ENCODE measurements at places on chromosomes 1 and 21. TPM values are rescaled to one million over a fixed set of nuclear protein-coding genes. Genes with fewer than 3 reads are reported as not detected.

The LAD1 gene
- total RNA-seq: not detected

The LAMTOR2 gene
- total RNA-seq: 24.2 TPM

The SH2D1B gene
- 0.19 TPM for total RNA-seq

The C1orf53 gene
- not detected for total RNA-seq

The RNU1-3 gene
- 3,449 TPM for total RNA-seq

The PODN gene
- total RNA-seq: not detected

The FMO3 gene
- not detected for total RNA-seq

The A3GALT2 gene
- total RNA-seq: not detected

- H3K4me1 ChIP-seq: no peaks in the 10 kb centered on the region
- H3K27me3 ChIP-seq: no peaks in the 10 kb centered on the region
- H3K4me3 ChIP-seq: no peak overlapping the region
- no peak overlapping the region for H3K27ac ChIP-seq
Measured at GRCh38 chr21:31566064-31566463, 93.4 kb upstream of the SOD1 start.

DNA sequence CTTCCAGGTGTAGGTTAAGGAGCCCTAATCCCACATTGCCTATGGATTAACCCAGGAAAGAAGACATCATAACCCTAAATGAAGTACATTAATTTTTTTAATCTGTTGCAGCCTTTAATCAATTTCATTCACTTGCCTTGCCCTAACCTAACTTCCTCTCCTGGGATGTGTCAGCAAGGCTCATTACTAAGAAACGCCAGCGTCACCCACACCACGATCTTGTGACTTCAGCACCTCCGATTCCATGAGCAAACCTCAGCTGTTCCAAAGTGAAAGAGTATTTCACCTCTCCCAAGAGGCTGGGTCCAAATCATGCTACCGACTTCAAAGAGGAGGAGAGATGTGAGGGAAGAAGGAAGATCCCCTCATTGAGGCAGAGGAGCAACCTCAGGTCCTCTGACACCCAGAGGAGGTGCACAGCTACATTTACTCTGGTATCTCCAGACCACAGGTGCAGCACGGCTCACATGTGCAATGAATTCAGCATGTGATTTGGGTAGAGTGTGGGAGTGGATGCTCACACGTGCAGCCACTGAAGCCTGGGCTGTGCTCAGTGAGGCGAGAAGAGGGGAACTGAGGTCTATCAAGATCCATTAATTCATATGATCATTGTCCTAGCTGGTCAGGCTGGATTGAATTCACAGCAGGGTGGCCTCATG, 134.1 kb downstream of the SLC30A10 start:
- no peak overlapping the region for H3K27ac ChIP-seq
- H3K4me1 ChIP-seq: no peaks in the 10 kb centered on the region
- H3K27me3 ChIP-seq: peaks cover 2% of the 10 kb centered on the region

DNA sequence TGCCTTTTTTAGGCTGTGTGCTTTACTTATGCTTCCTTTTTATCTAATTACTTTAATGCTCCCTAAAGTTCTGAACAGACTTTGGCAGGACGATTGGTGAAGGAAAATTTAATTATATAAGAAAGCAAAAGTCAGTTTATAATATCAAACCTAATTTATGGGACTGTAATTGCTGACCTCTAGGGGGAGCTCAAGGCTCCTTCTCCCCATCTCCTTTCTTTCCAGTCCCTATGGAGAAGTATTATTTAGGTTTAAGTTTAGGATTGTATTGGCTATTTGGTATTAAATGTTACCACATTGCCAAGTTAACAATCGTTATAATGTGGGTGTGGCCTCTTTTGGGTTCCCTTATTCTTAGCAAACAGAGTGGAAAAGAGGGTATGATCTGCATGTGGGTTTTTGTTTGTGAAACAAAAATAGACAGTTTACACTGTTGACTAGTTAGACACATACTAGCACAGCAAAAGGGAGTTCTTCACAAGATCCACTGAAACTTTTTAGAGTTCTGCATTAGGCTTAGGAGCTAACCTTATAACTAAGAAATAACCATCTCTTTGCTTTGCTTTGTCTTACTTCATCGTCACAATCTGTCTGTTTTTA, 48.2 kb upstream of the TNFSF4 start:
- peaks cover 12% of the 10 kb centered on the region for H3K36me3 ChIP-seq
- H3K4me3 ChIP-seq: no peak overlapping the region
- no peaks in the 10 kb centered on the region for H3K27me3 ChIP-seq
- H3K27ac ChIP-seq: no peak overlapping the region
- H3K4me1 ChIP-seq: no peaks in the 10 kb centered on the region

DNA sequence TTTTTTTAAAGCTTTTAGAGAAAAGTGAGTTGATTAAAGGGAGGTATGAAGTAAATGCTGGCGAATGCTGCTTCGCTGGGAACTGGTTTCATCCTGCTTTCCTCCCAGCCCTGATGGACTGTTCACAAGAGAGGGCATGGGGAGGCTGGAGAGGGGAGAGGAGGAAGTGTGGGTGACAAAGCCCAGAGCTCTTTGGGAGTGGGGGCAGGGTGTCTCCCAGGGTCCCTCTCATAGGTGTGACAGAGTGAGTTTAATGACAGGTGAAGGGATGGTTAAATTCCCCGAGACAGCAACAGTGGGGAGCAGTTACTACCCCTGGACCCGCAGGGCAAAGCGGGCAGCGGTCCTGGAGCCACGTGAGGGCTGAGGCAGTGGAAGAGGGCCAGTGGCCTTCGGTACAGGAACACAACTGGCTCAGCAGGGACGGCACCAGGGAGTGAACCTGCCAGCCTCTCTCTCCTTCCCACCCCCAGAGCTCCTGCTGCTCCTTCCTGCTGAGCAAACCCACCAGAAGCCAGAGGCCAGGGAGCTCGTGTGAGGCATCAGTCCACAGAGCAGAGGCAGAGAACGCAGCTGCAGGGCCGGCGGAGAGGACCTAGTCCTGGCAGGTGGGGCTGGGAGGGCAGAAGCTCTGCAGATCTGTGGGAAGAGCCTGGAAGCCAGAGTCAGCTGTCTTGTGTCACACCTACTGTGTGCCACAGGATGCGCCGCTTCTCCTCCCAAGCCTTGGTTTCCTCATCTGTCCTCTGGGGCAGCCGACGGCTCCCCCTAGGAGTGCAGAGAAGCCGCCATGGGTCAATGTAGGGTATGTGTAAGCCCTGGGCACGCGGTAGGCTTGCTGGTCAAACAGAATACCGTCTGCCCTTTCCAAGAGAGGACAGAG, 20.9 kb upstream of the LRP8 start:
- no peak overlapping the region for H3K27ac ChIP-seq
- DNase-seq: no peak
- H3K36me3 ChIP-seq: no peaks in the 10 kb centered on the region
- no peak overlapping the region for H3K4me3 ChIP-seq
- H3K4me1 ChIP-seq: no peaks in the 10 kb centered on the region

DNA sequence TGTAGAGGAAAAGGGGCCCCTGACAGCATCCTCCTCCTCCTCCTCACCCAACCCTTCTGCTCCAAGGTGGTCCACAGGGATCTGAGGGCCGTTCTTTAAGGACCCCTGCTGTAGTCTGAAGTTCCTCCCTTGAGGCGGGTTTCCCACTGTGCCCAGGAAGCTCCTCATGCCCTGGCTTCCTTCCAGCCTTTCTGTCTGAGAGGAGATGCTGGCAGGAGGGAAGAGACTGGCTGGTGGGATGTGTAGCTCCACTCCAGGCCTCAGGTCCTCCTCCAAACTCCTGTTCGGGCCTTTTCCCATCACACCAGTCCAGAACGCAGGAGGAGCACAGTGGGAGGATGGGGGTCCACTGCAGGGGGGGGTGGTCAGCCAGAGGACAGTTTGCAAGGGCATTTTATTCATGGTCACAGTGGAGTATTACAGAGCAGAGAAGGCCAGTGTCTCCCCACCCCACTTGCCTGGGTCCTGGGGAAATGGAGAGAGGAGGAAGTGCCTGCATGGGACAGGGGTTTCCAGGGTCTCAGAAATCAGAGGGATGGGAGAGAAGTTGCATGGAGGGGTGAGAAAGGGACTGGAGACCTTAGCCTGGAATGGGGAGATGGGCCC, 7.8 kb downstream of the ETV3L start:
- peaks cover 3% of the 10 kb centered on the region for H3K27me3 ChIP-seq
- no peaks in the 10 kb centered on the region for H3K36me3 ChIP-seq
- no peak overlapping the region for H3K4me3 ChIP-seq
- peaks cover 3% of the 10 kb centered on the region for H3K4me1 ChIP-seq
- H3K27ac ChIP-seq: no peak overlapping the region

DNA sequence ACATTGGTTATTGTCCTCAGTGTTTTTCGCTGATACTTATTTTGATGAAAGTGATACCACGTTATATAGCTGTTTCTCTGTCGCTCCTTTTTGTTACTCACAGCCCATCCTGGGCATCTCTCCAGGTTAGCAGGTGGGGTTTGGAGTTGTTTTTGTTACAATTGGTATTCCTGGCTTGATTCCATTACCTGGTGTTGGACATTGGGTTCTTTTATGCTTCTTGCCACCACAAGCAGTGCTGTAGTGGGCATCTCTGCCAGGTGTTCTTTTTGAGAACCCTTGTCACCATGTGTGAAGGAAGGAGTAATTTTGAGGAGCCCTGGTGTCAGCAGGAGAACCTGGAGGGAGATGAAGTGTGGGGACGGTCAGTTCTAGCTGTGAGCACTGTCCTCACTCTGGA, 47.5 kb upstream of the PWP2 start:
- H3K4me3 ChIP-seq: no peak overlapping the region
- H3K27me3 ChIP-seq: no peaks in the 10 kb centered on the region
- H3K4me1 ChIP-seq: peaks cover 12% of the 10 kb centered on the region
- no peak for DNase-seq

GRCh38 chr1:191709215-191709614, 449.0 kb upstream of the RGS18 start:
- no peak overlapping the region for H3K27ac ChIP-seq
- no peak for DNase-seq
- no peaks in the 10 kb centered on the region for H3K4me1 ChIP-seq
- H3K36me3 ChIP-seq: no peaks in the 10 kb centered on the region
- no peak overlapping the region for H3K4me3 ChIP-seq

DNA sequence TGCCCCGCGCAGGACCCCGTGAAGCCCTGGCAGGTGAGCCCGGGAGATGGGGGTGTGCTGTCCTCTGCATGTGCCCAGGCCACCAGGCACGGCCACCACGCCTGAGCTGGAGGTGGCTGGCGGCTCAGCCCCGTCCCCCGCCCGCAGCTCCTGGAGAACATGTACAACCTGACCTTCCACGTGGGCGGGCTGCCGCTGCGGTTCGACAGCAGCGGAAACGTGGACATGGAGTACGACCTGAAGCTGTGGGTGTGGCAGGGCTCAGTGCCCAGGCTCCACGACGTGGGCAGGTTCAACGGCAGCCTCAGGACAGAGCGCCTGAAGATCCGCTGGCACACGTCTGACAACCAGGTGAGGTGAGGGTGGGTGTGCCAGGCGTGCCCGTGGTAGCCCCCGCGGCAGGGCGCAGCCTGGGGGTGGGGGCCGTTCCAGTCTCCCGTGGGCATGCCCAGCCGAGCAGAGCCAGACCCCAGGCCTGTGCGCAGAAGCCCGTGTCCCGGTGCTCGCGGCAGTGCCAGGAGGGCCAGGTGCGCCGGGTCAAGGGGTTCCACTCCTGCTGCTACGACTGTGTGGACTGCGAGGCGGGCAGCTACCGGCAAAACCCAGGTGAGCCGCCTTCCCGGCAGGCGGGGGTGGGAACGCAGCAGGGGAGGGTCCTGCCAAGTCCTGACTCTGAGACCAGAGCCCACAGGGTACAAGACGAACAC, 1.8 kb downstream of the TAS1R3 start:
- no peaks in the 10 kb centered on the region for H3K27me3 ChIP-seq
- peaks cover 2% of the 10 kb centered on the region for H3K4me1 ChIP-seq
- no peak overlapping the region for H3K27ac ChIP-seq

Measured in naive thymus-derived CD8-positive, alpha-beta T cell (primary cell).